ENCODE measurements at places on chromosomes 5 and 9.

DNA sequence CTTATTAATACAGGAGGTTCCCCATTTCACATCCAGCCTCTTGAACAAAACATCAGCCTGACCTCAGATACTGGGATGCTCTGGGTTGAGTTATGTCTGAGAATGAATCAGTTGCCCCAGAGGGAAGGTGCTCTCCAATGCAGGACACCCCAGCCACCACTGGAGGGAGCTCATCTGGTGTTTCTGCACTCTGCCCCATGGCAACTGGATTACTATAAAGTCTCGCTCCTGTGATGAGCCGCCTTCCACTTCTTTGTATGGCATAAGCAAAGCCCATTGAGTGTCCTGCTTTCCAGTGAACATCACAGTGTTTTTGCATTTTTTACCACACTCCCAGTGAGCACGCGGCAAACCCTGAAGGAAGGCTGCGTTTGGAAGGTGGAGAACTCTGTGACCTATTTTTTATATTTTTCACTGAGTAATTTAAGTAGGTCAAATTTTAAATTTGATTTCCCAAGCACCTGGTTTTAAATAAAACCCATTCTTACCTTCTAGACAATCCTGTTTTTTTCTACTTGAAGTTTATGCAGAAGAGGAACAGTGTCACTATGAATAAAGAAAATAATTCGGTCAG is 176.9 kb upstream of the WWC1 start:
- DNase-seq: peak; percentile 84

GRCh38 chr5:51983161-51983560 is 599.9 kb downstream of the ISL1 start:
- no peak for DNase-seq

DNA sequence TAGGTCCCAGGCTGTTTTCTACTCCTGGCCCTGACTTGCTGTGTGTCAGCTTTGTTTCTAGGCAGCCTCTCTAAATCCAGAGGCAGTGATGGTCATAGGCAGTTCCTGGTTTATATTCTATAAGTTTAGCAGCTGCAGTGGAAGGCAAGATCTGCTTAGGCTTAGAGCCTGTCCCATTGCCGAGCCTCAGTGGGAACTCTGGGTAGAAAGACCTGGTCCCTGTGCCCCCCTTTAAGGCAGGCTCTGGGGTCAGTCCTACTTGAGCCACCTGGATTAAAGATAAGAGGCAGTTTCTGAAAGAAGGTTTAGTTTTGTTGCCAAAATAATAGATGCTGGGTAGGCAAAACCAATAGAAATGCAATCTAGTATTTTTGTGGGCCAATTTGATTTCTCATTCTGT is 13.6 kb downstream of the MCCC2 start:
- no peak for DNase-seq

GRCh38 chr5:134447815-134448520 is 36.3 kb upstream of the CDKN2AIPNL start:
- DNase-seq: no peak

- DNase-seq: no peak
These were observed 26.4 kb upstream of the RXRA start for GRCh38 chr9:134299883-134300282.

- DNase-seq: no peak
These were observed 28.4 kb upstream of the CAST start for GRCh38 chr5:96633820-96634219.

DNA sequence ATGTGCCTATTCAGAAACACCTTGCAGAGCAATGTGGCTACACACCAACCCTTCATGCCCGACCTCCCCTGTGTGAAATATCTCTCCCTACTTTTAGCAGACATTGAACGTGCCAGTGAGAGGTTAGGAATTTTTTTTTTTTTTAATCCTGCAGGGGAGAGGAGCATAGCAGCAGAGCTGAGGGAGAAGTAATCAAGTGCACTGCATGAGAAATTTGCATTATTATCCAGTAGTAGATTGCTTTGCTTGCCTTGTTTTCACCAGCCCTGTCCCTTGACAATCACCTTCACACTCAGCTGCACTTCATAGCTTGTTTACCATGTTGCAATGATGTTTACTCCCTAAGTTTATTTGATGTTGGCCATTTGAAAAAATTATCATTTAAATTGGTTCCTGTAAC is 489.6 kb upstream of the ZNF608 start:
- no peak for DNase-seq

- no peak for DNase-seq
These were observed 12.6 kb downstream of the AUH start for GRCh38 chr9:91349115-91349555.

DNA sequence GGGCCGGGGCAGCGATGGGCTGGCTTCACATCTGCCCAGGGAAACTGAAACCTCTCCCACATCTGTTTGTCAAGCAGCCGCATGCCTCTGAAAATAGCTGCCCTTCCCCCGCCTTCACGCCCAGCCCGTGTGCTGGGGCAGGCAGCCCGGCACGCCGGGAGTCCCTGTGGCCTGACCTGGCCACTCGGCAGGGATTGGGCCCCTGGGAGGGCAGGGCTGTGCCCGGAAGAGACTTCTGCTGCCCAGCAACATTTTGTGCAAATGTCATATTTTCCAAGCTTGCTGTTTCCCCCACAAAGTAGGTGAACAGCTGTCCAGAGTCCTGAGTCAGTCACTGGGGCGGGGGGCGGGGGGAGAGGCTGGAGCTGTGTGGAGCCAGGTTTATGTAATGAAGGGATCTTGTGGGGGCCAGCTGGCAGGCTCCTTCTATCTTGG is 8.2 kb downstream of the COL27A1 start:
- no peak for DNase-seq
